ENCODE measurements at places on chromosomes 11 and 22. TPM values are rescaled to one million over a fixed set of nuclear protein-coding genes. Genes with fewer than 3 reads are reported as not detected.

GRCh38 chr11:46519351-46519750 lies 74.5 kb downstream of the AMBRA1 start:
- no peak overlapping the region for H3K4me3 ChIP-seq
- H3K27ac ChIP-seq, result no peak overlapping the region
- H3K36me3 ChIP-seq, result no peaks in the 10 kb centered on the region
- H3K27me3 ChIP-seq, result no peaks in the 10 kb centered on the region
- no peak for DNase-seq

DNA sequence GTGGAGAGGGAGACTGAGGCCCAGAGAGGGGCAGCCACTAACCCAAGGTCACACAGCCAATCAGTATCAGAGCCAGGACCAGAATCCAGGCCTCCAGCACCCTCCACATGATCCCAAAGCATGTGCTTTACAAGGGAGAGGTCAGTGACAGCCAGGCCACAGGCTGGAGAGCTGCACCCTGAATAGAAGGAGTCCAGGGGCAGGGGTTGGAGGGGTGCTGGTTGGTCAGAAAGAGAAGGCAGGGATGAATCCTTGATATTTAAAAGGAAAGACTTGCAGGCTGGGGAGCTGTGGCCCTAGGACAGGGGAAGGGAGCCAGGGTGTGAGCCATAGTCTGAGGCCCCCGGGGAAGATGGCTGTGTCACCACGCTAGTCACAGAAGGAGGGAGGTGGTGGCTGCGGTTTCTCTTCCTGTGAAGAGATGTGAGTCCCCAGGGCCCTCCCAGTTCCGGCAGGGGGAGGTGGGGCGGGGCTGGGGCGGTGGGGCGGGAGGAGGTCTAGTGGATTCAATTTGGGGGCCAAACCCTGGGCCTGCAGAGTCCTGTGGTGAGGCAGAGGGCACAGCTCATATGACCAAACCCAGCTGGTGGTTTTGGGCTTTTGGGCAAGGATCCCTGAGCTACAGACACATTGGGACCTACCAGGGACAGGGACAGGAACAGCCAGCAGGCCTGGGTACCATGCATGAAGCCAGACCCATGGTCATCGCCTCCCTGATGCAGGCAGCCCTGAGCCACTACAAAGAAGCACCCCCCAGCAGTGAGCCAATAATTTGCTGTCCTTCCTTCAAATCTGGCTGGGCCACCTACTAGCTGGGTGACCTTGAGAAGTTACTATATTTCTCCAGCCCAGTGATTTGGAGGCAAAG lies 14.0 kb downstream of the RAC2 start:
- DNase-seq, result peak; percentile 33
- peaks cover 1% of the 10 kb centered on the region for H3K36me3 ChIP-seq
- no peaks in the 10 kb centered on the region for H3K27me3 ChIP-seq
- no peak overlapping the region for H3K4me3 ChIP-seq

DNA sequence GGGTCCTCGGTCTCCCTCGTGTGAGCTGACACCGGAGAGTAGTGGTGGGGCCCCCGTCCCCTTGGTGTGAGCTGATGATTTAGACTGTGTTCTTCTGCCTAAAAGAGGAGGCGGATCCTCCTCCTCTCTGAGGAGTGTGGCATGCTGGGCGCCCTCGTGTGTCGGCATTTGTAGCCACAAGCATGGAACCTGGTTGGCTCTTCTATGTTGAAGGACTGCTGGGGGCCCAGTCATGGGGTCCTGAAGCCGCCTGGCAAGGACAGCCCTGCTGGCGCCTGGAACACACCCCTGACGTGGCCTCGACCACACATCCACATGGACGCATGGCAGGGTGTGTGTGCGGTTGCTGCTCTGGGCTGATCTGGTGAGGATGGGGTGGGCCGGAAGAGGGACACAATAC lies 50.2 kb downstream of the AP2A2 start:
- H3K4me1 ChIP-seq, result no peaks in the 10 kb centered on the region
- DNase-seq, result peak; percentile 37
- H3K36me3 ChIP-seq, result peaks cover 63% of the 10 kb centered on the region
- no peaks in the 10 kb centered on the region for H3K27me3 ChIP-seq

DNA sequence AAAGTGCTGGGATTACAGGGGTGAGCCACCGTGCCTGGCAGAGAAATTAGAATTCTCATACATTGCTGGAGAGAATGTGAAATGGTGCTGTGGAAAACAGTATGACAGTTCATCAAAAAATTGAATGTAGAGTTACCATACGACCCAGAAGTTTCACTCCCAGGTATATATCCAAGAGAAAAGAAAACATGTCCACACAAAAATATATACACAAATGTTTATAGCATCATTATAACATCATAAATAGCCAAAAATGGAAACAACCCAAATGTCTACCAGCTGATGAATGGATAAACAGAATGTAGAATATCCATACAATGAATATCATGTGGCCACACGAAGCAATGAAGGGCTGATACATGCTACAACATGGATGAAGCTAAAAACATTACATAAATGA lies 34.6 kb downstream of the MED15 start:
- H3K4me3 ChIP-seq, result no peak overlapping the region
- no peak for DNase-seq
- H3K27ac ChIP-seq, result no peak overlapping the region
- no peaks in the 10 kb centered on the region for H3K4me1 ChIP-seq
- H3K36me3 ChIP-seq, result peaks cover 7% of the 10 kb centered on the region

DNA sequence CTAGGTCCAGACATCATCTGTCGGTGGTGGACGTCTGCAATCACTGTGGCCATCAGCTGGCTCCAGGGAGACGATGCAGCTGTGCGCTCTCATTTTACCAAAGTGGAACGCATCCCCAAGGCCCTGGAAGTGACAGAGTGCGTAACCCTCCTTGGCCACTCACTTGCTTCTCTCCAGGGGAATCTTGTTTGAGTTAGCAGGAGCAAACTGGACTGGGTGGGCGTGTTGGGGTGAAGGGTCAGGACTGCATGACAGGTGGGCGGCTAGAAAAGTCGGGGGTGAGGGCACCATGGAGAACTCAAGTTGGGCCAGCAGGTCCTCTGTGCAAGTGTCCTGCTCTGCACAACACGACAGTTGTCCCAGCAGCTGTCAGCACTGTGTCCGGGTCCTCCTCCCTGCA lies 16.2 kb downstream of the SHISA8 start:
- peaks cover 44% of the 10 kb centered on the region for H3K36me3 ChIP-seq
- DNase-seq, result no peak
- no peaks in the 10 kb centered on the region for H3K4me1 ChIP-seq

Gene ENTHD1
- total RNA-seq, result 0.15 TPM

- H3K4me1 ChIP-seq, result peaks cover 5% of the 10 kb centered on the region
- no peaks in the 10 kb centered on the region for H3K27me3 ChIP-seq
- H3K4me3 ChIP-seq, result peak within 1 kb of the TSS; percentile 61
- DNase-seq, result peak; percentile 89
Measured at GRCh38 chr11:64246871-64247728, at the start of gene PPP1R14B. TSS of gene PPP1R14B (minus strand) at chr11:64246943. CDS start at chr11:64246673, 270 bp downstream.

- no peaks in the 10 kb centered on the region for H3K36me3 ChIP-seq
- no peak overlapping the region for H3K4me3 ChIP-seq
- H3K27ac ChIP-seq, result no peak overlapping the region
- DNase-seq, result no peak
Measured at GRCh38 chr22:26372890-26373289, 56.2 kb upstream of the ASPHD2 start.

DNA sequence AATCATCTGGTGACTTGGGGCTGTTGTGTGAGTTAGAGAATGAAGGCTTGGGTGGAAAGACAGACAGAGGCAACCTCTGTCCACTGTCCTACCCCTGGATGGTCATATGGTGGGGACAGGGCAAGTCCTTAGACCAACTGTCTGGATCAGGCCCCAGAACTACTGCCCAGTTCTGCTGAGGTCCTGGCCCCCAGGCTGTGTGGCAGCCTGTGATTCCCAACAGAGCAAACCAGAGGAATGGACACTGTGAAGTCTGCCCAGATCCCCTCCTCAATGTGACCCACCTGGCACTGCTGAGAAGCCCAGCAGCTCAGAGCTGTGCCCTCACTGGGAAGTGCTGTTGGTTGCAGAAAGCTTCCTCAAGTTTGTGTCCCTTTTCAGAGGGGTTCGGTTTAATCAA lies 69.0 kb downstream of the GGTLC2 start:
- H3K27ac ChIP-seq, result no peak overlapping the region
- H3K27me3 ChIP-seq, result no peaks in the 10 kb centered on the region
- no peak overlapping the region for H3K4me3 ChIP-seq
- no peaks in the 10 kb centered on the region for H3K36me3 ChIP-seq
- no peak for DNase-seq

DNA sequence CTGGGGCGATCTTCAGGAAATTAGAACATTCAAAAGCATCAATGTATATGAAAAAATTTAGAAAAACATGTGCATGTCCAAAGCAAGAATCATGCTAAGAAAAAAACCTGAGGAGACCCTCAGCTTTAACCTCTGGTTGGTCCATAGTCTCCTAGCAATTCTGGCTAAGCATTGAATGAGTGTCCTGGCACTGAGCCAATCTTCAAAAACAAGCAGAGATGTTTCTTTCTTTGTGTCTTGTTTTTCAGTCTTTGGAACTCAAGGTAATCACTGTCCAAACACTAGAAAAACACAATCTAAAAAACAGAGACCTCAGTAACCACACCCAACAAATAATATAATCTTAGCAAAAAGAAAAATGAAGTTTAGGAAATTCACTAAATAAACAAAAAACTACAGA lies 205.4 kb upstream of the CARD18 start:
- no peak for DNase-seq
- no peaks in the 10 kb centered on the region for H3K27me3 ChIP-seq
- H3K36me3 ChIP-seq, result no peaks in the 10 kb centered on the region
- H3K4me1 ChIP-seq, result no peaks in the 10 kb centered on the region
- no peak overlapping the region for H3K4me3 ChIP-seq

- no peak overlapping the region for H3K4me3 ChIP-seq
- no peaks in the 10 kb centered on the region for H3K27me3 ChIP-seq
- H3K27ac ChIP-seq, result peak overlapping the region; percentile 85
- no peaks in the 10 kb centered on the region for H3K36me3 ChIP-seq
- DNase-seq, result peak; percentile 71
Measured at GRCh38 chr11:19820100-19820499, 107.5 kb downstream of the NAV2 start.

DNA sequence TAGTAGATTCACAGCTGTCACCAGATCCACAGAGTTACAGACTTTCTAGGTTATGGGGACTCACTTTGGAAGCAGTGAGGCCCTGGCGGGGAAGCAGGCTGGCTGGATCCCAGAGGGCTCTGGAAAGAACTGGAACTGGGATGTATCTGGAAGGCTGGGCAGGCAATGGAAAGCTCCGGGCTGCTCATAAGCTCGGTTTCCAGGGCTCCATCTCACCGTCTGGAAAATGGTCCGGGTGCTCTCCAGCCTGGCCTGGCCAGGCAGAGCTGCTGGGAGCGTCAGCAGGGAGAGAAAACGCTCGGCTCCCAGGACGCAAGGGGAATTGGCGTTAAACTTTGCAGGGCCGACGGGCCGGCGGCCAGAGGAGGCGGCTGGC lies 335 bp upstream of the SEZ6L start:
- no peaks in the 10 kb centered on the region for H3K36me3 ChIP-seq
- peaks cover 38% of the 10 kb centered on the region for H3K27me3 ChIP-seq
- H3K27ac ChIP-seq, result no peak overlapping the region
- peak; percentile 67 for DNase-seq

DNA sequence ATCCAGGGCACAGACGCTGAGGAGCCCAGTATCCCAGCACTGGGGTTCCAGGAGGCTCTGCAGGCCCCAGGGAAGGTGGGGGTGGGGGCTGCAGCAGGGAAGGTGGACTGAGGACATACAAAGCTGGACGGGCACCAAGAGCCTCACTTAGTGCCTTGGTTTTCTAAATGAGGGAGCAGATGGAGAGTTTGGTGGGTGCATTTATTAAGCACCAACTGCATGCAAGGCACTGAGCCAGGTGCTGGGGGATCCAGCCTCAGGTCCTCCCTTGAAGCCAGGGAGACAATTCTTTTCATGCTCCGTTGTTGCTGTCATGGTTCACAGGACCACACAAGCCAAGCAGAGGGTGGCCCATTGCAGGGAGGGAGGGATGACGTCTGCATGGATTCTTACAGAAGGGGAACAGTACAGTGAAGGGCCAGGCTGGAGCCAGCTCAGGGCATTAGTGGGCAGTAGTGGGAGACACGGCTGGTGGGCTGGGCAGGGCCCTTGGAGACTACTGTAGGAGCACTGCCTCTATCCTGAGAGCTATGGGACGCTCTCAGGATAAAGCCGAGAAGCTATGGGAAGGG lies 65.0 kb downstream of the MACROD1 start:
- no peak overlapping the region for H3K4me3 ChIP-seq
- DNase-seq, result no peak
- no peak overlapping the region for H3K27ac ChIP-seq
- H3K27me3 ChIP-seq, result no peaks in the 10 kb centered on the region
- peaks cover 3% of the 10 kb centered on the region for H3K4me1 ChIP-seq
- H3K36me3 ChIP-seq, result no peaks in the 10 kb centered on the region

GRCh38 chr11:86421946-86422345 lies 47.3 kb downstream of the CCDC81 start:
- no peak overlapping the region for H3K4me3 ChIP-seq
- H3K4me1 ChIP-seq, result no peaks in the 10 kb centered on the region
- H3K36me3 ChIP-seq, result no peaks in the 10 kb centered on the region
- no peak for DNase-seq
- no peak overlapping the region for H3K27ac ChIP-seq

Gene PATE2
- total RNA-seq, result not detected

Data from lung (tissue), 17 donors.